ENCODE measurements at places on chromosomes 11 and 22.

GRCh38 chr11:77075425-77075905 is 8.7 kb downstream of the CAPN5 start:
- no peak for DNase-seq

- peak; percentile 31 for DNase-seq
Measured at GRCh38 chr22:44525941-44526778, 28.1 kb upstream of the RTL6 start.

- DNase-seq, result no peak
Measured at GRCh38 chr11:8361664-8362210, 98.1 kb upstream of the LMO1 start.

DNA sequence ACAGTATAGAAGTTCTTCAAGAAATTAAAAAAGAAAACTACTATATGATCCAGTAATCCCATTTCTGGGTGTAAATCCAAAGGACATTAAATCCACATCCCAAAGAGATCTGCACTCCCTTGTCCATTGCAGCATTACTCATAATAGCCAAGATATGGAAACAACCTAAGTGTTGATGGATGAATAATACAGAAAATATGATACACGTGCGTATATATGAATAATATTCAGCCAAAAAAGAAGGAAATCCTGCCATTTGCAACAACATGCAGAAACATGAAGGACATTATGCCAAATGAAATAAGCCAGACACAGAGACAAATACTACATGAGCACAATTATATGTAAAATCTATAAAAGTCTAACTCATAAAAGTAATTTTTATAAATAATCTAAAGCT is 306.3 kb upstream of the ANO3 start:
- no peak for DNase-seq

GRCh38 chr11:104817973-104818372 is 80.3 kb downstream of the CASP12 start:
- no peak for DNase-seq

GRCh38 chr11:17280494-17281127 is 4.1 kb downstream of the NUCB2 start:
- no peak for DNase-seq

- peak; percentile 14 for DNase-seq
Measured at GRCh38 chr11:114057147-114057546, 2.4 kb upstream of the ZBTB16 start.

DNA sequence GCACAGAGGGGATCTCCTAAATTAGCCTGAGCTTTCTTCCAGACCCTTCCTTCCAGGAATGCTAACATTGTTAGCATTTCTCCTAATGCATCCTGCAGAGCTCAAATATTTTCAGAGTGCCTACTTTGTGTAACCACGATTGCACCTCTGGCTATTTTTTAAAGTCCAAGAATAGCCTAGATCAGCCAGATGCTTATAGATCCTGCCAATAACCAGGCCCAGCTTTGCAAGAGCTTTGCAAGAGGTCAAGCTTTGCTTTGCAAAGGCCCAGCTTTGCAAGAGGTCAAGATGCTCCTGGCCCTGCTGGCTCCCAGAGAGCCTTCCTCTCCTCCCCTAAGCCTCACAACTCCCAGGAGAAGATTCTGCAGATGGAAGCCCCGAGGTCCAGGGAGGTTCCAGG is 491.9 kb downstream of the MN1 start:
- no peak for DNase-seq

- DNase-seq, result no peak
Measured at GRCh38 chr11:130560000-130560780, 111.7 kb downstream of the ADAMTS15 start.
